ENCODE measurements at places on chromosomes 3 and 15.

DNA sequence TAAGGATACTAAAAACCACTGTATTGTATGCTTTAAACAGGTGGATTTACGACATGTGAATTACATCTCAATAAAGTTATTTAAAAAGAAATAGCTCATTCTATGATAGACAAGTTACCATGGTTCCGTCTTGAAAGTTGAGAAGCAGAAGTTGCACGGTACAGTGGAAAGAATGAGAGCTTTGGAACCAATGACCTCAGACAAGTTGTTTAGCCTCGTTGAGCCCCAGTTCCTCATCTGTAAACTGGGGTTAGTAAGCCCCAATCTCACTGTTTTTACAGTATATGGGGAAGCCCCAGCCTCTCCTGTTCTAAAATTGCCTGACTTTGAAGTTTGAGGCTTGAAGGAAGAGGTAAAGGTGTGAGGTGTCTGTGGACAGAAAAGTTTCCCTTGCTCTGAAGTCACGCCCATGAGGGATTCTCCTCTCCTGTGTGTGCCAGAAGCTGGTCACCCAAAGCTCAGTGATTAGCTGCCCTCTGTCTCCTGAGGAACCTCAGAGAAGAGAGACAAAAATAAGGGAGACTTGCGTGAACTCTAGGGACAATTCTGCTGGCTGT, 10.0 kb downstream of the CRYGS start:
- no peak for DNase-seq

GRCh38 chr3:23664459-23664858, 141.3 kb upstream of the UBE2E1 start:
- no peak for DNase-seq

GRCh38 chr15:47822048-47822447, 104.7 kb downstream of the SEMA6D start:
- no peak for DNase-seq

- no peak for DNase-seq
These were observed 386.6 kb upstream of the DPH6 start for GRCh38 chr15:35932531-35932930.

DNA sequence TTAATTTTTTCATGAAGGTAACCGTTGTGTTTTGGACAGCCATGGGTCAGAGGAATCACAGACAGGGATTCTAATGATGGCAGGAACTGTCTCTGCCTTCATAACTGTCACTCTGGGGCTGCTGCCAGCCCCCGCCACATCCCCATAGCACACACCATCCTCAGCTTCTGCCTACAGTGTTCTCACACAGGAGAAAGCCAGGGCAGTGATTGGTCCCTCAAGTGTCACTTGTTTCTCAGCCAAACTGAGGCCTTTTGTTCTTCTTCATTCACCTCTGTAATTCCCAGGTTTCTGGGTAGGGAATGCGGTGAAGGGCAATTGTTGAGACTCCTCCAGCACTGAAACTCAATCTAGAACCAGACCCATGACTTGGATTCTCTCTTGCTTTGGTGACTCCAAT, 65.4 kb upstream of the C3orf80 start:
- DNase-seq = no peak
